ENCODE measurements at places on chromosomes 16 and 17.

GRCh38 chr17:11094331-11094730 lies 146.7 kb upstream of the SHISA6 start:
- DNase-seq = no peak

DNA sequence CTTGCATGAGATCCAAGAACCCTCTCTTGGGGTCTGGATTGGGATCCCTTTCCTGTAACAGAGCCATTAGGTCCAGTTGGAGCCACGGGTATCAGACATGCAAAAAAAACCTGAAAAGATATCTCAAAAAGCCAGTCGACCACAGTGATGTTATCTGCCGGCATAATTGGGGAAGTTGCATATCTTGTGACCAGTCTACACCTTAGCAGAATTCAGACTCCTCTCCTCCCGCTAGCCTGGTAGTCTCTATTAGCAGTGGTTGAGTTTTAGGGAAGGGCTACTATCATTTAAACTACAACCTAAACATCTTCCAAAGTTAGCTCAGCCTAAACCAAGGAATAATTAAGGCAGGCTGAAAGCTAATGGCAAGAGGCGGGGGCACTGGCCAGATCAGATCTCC lies 16.2 kb upstream of the PSMD7 start:
- no peak for DNase-seq

- DNase-seq = no peak
These were observed 42.3 kb downstream of the RNF112 start for GRCh38 chr17:19453296-19453695.

GRCh38 chr16:56888806-56889205 lies 23.8 kb downstream of the SLC12A3 start:
- DNase-seq = no peak

- DNase-seq = no peak
These were observed 141.9 kb upstream of the SDK2 start for GRCh38 chr17:73785958-73786743.

GRCh38 chr16:85994492-85995490 lies 95.8 kb downstream of the IRF8 start:
- DNase-seq = no peak

DNA sequence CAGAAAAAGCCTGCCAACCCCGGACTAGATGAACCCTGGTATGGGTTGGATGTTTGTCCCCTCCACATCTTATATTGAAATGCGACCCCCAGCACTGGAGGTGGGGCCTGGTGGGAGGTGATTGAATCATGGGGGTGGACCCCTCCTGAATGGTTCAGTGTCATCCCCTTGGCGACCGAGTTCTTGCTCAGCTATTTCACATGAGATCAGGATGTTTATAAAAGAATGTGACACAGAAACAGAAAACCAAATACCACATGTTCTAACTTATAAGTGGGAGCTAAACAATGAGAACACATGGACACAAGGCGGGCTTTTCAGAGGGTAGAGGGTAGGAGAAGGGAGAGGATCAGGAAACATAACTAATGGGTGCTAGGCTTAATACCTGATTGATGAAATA lies 576.0 kb upstream of the HSBP1 start:
- DNase-seq = no peak

GRCh38 chr17:67824735-67825626 lies at the start of gene BPTF:
Gene BPTF (plus strand): TSS chr17:67825503. CDS start chr17:67825725, 222 bp downstream.
- peak; percentile 90 for DNase-seq

- DNase-seq = no peak
These were observed 497.7 kb upstream of the CDH11 start for GRCh38 chr16:65619606-65620005.

DNA sequence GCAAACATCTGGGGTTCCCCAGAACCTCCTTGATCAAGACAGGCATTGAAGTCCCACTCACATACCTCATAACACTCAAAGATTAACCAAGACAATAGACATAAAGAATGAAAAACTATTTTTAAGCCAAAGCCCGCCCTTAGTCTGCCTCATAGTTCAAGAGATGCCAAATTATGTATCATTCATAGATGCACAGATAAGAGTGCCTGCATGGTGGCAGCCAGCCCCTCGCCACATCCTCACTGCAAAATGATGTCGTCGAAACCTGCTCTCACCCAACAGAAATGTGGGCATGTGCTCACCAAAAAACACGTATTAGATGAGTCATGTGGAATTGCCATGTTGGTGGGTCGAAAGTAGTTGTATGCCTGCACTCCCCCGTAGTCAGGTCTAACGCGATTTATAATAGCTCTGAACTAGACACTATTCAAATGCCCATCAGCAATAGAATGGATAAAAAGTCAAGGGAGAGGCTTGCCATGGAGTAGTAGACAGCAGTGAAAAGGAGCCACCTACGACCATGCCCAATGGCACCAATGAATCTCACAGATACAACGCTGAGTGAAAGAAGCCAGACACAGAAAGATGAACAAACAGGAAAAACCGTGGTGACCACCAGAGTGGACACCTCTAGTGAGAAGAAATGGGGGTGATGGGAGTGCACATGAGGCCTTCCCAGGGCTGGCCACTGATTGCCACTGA lies 64.8 kb downstream of the C16orf95 start:
- DNase-seq = no peak

- no peak for DNase-seq
These were observed 41.3 kb downstream of the ERCC4 start for GRCh38 chr16:13961099-13961811.

DNA sequence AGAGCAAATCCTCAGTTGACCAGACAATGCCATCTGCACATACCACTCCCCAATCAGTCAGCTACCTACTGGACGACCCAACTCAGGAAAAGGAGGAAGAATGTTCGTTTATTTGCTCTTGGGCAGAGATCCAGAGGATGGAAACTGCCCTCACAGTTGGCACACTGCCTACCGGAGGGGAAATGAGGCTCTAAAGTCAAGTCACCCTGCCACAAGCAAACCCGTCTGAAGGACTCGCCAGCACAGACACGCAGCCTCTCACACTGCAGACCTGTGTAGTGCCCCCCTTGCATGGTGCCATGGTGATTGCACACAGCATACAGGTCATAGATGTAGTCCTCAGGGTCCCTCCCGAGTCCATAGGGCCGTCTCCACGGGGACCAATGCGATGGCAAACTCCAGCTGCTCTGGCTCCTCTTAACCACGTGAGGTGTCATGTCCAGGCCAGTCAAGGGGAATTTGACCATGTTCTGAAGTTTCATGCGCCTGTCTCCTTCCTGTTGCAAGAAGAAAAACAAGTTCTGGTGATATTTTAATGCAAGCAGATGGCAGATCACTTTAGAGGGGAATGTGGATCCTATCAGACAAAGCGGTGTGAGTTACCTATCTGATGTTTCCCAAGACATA lies 69.5 kb downstream of the USP31 start:
- DNase-seq = no peak

DNA sequence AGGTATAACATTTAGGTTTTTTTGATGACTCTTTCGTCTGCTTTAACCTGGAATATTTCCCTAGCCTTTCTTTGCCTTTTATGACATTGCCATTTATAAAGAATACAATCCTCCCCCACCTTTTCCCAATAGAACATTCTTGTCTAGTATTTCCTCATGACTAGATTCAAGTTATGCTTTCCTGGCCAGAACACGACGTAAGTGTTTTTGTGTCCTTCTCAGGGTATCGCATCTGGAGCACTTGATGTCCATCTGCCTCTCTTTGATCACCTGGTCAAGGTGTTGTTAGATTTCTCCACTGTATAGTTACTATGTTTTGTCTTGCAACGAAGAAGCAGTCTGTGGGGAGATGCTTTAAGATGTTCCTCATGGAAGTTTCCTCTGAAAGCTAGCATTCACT lies 87.4 kb downstream of the MSI2 start:
- no peak for DNase-seq

- no peak for DNase-seq
These were observed 19.7 kb downstream of the MAP2K6 start for GRCh38 chr17:69434164-69434579.

DNA sequence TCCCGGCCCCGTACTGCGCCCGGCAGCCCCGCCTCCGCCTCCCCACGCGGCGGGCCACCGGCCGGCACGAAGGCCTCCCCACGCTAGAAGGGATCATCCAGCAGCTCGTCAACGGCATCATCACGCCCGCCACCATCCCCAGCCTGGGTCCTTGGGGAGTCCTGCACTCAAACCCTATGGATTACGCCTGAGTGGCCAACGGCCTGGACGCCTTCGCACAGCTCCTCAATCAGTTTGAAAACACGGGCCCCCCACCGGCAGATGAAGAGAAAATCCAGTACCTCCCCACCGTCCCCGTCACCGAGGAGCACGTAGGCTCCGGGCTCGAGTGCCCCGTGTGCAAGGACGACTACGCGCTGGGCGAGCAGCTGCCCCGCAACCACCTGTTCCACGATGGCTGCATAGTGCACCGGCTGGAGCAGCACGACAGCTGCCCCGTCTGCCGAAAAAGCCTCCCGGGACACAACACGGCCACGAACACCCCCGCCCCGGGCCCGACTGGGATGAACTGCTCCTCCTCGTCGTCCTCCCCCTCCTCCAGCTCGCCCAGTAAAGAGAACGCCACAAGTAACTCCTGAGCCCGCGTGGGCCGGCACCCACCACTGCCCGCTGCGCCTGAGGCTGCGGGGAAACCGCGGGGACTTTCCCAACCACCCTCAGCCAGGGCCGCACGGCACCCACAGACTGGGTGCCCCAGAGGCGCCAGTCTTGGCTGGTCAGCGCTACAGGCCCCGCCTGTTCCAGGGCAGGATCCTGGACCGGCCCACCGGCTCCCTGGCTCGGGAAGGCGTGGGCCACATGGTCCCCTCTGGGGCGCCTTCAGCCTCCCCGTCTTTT lies 39.0 kb upstream of the AKAP1 start:
- DNase-seq = no peak

- peak; percentile 99 for DNase-seq
These were observed at the start of gene SOX9 for GRCh38 chr17:72120642-72121163. Gene SOX9 (plus strand): TSS chr17:72121020. CDS start chr17:72121392, 372 bp downstream.

DNA sequence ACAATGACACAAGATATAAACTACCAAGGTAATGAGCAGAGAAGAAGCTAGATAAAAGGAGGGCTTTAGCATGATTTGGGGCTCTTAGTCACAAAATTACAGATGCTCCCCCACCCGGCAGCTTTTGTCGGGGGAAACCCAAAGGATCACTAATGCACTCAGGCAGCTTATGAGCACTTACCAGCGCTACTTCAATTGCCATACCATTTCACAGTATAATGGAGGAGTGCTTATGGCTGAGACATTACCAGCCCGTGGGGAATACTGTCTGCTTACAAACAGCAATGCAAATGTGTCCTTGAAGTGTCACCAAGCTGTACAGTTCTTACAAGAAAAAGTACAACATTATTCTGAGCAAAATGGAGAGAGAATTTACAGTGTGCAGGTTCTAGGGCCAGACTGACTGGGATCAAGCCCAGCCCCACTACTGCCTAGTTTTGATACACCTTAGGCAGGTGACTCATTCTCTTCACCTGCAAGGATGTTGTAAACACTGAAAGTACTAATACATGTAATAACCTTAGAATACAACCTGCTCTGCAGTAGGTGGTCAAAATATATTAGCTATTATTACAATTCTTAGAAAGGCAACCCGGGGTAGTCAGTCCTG lies 16.3 kb downstream of the ANKFY1 start:
- DNase-seq = no peak

- DNase-seq = no peak
These were observed 3.4 kb upstream of the HP start for GRCh38 chr16:72050769-72051464.

DNA sequence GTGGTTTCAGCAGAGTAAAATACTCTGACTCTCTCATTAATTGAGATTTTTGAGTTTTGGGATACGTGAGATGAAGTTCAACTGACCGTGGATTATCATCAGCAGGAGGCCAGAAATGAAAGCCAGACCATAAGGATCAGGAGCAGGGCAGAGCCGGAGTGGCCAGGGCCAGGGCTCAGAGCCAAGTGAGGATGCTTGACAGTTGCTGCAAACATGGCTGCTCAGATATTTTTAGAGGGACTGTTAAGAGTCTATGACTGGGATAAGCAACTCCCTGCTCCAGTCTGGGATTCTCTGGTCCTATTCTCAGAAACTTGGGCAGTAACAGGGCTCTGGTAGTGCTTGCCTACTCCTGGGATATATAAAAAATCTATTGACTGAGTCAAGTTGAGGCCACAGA lies 17.6 kb upstream of the CDH13 start:
- DNase-seq = no peak

DNA sequence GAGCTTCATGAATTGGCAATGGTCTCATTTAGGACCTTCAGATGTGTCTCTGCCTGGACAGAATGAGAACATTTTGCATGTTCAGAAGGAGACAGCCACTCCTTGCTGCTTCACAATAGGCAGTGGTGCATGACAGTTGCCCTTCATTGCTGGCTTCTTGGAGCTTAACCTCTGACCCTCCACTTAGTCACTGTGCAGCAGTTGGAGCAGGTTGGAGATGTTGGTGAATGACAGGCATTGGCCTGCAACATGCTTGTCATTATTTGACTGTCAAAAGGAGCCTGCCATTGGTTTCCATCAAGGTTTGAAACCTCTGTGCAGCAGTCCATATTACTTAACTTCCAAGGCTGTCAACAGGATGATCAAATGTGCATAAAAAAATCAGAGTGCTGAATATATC lies 22.7 kb downstream of the FTO start:
- DNase-seq = no peak
